ENCODE measurements at places on chromosomes 3 and 15.

DNA sequence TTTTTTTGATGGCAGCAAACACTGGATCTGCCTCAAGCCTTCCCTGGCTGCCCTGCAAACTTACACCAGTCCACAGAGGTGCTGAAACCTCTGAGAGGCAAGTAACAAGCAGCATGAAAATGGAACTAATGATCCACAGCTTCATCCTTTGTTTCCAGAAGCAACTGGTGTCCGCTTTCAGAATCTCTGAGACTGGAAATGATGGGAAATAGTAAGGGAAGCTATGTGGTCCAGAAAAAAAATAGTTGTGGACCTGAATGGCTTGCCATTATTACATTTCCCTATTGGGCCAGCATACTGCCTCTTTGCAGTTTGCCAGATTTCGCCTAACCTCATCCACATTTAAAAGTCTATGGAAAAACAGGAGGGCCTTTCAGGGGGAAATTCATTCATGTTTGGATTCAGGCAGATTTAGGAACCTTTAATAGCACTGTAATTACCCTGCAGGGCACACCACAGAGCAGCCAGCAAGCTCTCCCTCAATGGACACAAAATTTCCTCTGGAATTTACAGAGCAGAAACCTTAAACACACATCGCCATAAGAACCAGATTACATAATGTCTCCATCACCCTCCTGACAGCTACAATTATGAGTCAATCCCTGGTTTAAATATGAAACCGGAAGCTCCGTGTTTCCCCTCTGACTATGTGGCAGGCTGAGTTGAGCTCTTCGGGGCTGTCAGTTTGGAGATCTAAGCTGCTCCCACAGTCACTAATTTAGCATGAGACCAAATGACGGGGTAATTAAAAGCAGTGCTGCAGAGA, 134.4 kb downstream of the TMCO5A start:
- peak; percentile 54 for DNase-seq

DNA sequence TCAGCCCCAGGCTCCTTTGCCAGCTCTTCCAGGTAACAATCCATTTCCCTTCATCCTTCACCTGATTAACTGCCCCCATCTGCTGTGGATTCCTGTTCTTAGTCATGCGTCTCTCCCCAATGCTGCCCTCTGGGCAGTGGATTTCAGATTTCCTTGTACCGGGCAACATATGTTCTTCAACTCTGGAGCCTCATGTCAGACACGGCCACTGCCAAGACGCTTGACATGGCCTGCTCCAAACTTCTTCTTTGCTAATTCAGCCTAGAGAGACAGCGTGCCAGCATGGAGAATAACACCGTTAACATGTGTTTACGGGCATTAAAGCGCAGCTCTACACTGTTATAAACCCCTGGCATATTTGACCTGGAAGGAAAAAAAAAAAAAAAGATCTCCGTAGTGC, 1035.1 kb upstream of the NR2F2 start:
- DNase-seq, result no peak

GRCh38 chr3:81549388-81549787, 212.1 kb downstream of the GBE1 start:
- DNase-seq, result no peak

- DNase-seq, result no peak
These were observed 364.9 kb upstream of the MCTP2 start for GRCh38 chr15:93866476-93866875.

DNA sequence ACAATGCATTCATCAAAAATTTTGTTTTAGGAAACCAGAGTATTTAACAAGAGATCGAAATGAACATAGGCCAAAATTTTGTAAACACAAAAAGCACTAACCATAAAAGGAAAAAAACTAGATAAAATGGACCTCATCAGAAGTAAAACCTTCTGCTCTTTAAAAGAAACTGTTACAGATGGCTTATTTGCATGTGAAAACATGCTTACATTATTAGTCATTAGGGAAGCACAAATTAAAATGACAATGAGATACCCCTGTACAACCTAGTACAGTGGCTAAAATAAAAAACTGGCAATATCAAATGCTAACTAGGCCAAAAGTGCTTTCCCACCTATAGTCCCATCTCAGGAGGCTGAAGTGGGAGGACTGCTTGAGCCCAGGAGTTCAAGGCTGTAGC, 19.3 kb downstream of the UBR1 start:
- DNase-seq, result no peak

Measured in CD4-positive, alpha-beta T cell treated with Interleukin-1 beta for 1 hour (primary cell).